ENCODE measurements at places on chromosomes 3 and 15. TPM values are rescaled to one million over a fixed set of nuclear protein-coding genes. Genes with fewer than 3 reads are reported as not detected.

Gene ALDH1L1
- total RNA-seq, result 11.5 TPM

Gene SLC15A2
- total RNA-seq, result 14.0 TPM

Gene OCA2
- total RNA-seq, result 3.0 TPM

Gene LRTM1
- total RNA-seq, result 13.4 TPM

Gene CFAP100
- total RNA-seq, result not detected

Gene BFSP2
- total RNA-seq, result not detected

Gene PLAAT1
- total RNA-seq, result 0.90 TPM

Gene ASB14
- 0.21 TPM for total RNA-seq
